Fibroblast of skin of left biceps (primary cell): ENCODE measurements at places on chromosomes 7 and 10.

- no peak for DNase-seq
Observed at GRCh38 chr10:22500656-22501340, 155.5 kb downstream of the SPAG6 start.

DNA sequence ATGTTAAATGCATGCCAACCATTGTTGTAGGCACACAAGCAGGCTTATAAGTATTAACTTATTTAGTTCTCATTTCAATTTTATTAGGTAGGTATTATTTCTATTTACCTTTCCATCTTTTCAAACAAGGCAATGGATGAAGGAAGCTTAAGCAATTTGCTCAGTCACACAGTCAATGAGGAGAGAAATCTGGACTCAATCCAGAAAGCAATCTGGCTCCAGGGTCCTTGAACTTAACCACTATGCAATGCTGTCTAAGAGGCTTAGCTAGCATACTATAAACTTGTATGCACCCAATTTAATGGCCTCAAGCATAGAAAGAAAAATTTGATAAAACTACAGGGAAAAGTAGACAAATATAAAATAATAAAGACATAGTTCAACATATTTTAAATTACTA lies 88.6 kb downstream of the VWDE start:
- DNase-seq = no peak

DNA sequence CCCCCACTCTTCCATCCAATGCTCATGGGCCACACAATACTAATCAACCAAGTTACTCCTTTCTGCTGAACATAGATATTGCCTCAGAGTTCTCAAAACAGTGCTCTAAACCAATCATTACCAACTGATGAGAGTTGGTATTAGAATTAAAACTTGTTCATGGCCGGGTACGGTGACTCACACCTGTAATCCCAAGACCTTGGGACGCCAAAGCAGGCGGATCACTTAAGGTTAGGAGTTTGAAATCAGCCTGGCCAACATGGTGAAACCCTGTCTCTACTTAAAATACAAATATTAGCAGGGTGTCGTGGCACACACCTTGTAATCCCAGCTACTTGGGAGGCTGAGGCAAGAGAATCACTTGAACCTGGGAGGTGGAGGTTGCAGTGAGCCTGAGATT lies 8.2 kb downstream of the TM9SF3 start:
- DNase-seq = no peak

- DNase-seq = no peak
Observed at GRCh38 chr10:53939654-53940053, 861.4 kb downstream of the PCDH15 start.

- DNase-seq = no peak
Observed at GRCh38 chr7:63077841-63078240, 920.8 kb upstream of the ZNF722 start.

- DNase-seq = no peak
Observed at GRCh38 chr7:139232904-139233303, 1.9 kb downstream of the UBN2 start.

- DNase-seq = no peak
Observed at GRCh38 chr7:131637859-131638258, 81.4 kb upstream of the PODXL start.

DNA sequence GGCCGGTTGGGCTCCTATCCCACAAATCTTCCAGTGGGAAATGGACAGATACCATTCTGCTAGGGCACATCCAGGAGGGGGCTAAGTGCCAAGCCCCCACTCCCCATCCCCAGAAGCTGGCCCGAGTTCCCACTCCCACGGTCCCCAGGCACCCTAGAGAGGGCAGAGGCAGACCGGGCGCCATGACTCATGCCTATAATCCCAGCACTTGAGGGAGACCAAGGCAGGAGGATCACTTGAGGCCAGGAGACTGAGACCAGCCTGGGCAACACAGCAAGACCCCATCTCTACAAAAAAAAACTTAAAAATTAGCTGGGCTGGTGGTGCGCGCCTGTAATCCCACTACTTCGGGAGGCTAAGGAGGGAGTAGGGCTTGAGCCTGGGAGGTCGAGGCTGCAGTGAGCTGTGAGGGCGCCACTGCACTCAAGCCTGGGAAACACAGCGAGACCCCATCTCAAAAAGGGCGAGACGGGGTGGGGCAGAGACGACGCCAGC lies 870 bp downstream of the GNA12 start:
- no peak for DNase-seq
